ENCODE measurements at places on chromosomes 1 and 21.

DNA sequence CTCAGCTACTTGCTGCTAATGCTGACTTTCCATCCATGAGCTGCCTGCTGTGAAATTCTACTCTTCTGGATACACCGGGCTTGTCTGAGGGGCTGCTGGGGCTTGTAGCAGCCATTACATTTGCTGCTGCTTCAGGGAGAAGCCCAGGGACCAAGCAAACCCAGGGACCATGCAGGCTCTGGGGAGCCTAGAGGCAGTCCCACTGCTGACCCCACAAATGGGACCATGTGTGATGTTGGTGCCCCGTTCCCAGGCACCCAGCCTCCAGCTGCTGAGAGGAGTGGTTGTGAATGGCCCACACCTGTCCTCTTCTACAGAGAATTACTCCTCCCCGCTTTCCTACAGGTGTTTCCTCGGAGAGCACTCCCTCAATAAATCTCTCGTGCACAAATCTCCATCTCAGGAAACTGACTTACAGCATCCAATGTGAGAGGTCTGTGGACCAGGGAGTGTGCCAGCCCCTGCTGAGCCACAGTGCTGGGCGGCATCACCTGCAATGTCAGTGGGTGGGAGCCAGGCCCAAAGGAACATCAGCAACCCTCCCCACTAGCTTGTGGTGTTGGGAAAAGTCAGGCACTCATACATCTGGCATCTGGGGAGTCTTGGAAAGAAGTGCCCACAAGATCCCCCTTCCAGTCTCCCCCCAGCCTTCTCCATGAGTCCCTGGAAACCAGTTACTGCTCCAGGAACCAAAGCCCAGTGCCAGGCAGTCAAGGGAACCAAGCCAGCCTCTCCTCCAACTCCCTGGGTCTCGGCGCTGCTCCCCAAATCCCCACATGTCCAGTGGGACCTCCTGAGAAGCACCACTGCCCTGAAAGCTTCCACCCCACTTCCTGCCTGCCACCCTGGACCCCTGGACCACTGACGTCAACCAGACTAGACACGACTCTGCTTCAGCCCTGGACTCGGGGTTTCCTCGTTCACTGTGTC, 65.1 kb downstream of the TCP10L start:
- no peak for DNase-seq

DNA sequence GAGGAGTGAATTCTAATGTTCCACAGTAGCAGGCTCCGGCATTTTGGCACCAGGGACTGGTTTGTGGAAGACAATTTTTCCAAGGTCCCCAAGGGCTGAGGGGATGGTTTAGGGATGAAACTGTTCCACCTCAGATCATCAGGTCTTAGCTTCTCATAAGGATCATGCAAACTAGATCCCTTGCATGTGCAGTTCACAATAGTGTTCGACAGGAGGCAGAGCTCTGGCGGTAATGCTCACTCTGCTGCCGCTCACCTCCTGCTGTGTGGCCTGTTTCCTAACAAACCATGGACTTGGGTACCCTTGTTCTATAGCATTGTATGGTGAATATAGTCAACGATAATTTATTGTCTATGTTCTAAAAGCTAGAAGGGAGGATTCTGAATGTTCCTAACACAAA, 16.6 kb downstream of the CRNN start:
- DNase-seq, result no peak

DNA sequence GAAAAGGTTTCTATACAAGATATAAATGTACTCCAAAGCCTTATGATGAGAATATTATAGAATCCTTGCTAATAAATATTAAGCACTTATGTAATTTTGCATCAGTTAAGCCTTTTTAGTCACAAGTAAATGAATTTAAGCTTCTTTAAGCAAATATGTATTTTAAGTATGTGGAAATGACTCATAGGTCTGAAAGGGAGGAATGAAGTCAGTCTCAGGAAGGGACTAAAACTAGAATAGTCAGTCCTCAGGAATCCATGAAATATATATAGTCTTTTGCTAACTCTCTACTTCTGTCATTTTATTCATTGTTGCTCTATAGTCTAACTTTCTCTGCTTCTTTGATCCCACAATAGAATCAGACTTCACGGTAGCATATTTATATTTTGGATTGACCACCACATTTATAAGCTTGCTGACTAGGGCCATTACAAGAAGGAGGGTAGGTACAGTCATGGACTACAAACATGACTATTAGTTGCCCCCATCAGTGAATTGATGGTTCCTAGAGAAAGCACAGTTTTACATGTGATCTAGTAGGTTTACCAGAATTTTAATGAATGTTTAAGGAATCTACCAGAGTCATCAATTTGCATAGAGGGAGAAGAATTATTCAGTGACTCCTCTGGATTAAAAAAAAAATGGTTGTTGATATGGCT, 20.2 kb upstream of the RABGGTB start:
- DNase-seq, result no peak

DNA sequence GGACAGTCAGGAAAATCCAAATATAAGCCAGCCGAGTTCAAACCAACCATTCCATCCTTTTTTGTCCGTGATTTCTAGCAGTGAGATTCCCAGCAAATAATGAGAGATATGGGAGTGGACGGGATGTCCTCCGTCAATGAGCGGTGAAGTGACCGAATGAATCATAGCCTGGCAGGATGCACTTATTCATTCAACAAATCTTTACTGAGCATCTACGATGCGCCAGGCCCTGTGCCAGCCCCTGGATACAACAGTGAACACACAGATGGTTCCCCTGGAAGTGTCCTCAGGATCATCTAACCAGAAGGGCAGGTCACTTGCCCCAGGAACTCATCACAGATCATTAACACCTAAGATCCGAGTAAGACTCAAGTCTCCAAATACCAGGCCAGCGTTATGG, 8.2 kb upstream of the PLEKHA6 start:
- DNase-seq, result no peak

DNA sequence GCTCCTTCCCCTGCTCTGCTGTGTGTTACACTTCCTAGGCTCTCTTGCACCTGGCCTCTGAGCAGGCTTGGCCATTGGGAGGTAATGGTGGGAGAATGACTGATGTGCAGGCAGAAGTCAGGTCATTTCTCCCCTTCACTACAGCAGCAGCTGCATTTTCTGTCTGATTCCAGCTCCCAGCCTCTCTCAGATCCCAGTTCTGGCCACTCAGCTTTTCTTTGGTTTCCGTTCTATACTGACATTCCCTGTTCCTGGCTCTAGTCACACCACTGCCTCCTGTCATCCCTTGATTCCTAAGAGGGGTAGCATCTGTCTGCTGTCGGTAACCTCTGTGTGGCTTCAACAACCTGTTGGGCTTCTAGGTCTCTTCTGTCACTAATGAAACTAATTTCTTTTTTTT, 127.7 kb upstream of the HOOK1 start:
- no peak for DNase-seq

GRCh38 chr1:13604176-13604575, 20.5 kb downstream of the PDPN start:
- no peak for DNase-seq

DNA sequence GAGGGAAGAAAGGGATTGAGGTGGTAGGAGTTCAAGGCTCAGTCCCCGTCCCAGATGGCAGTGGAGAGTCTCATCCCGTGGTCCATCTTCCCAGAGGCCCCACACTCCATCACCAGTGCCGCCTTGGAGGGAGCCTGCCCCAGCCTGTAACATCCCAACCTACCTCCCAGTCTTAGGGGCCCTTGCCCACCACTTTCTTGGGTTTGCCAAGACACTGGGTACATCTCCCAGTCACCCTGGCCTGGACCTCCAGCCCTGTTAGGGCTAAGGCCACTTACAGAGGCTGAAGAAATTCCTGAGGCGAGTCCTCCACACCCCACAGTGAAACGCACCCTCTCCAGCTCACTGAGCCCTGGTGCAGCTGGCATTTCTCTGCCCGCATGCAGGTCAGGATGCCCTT, 3.3 kb downstream of the TMEM200B start:
- no peak for DNase-seq

DNA sequence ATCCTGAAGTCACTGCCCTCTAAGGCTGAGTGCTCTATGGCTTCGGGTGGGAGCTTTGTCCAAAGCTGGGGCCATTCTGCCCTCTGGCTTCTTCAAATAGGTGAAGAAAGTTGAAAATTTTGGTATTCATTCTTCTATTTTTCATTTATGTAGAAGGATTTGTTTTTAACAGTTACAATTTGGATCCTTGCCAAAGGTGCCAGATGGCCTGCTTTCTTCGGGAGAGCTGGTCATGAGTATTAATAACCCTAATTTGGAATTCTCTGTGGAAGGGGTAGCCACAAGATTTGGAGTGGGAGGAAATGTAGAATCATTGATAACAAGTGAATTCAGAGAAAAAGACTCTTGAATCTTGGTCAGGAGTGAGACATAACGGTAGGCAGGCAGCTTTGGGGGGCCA, 370.4 kb upstream of the ST6GALNAC5 start:
- DNase-seq, result no peak

DNA sequence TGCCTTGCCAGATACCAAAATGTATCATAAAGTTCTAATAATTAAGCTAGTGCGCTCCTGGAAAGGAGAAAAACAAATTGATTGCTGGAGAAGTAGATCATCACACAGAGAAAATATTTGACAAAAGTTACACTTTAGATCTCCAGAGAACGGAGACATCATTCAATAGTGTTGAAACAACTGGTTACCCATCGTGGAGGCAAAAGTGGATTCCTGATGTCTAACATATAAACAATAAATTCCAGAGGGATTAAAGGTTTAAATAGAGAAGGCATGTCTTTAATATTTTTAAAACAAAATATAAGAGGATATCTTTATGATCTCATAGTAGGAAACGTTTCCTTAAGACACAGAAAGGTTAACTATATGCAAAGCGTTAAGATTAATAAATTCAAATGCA, 41.0 kb downstream of the NRIP1 start:
- no peak for DNase-seq

- DNase-seq, result no peak
Measured at GRCh38 chr1:93516164-93516563, 68.2 kb downstream of the FNBP1L start.

GRCh38 chr21:46022551-46023525, 41.3 kb downstream of the COL6A1 start:
- no peak for DNase-seq

DNA sequence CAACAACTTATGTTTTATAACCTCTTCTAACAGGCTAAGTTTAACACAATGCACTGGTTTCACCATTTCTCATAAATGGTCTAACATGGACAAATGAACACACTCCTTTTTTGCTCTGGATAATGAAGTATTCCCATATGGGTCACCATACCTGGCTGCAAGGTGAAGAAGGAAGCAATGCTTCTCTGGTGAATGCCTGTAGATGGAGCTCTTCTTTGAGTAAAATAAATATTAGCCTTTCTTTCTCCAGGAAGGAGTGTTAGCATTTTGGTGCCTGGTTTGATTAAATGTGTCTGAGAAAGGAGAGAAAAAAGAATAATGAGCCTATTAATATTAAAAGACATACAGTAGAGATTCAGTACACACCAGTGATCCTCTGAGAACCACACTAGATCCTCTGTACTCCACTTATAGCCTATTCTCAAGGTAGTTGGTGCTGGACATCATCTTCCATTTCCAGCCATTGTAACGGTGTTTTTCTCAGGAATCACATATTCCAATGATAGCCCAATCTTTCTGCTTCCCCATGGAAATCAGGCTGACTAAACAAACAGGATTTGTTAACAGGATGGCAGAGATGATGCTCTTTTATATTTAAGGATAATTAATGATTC, 17.6 kb downstream of the MTFR1L start:
- no peak for DNase-seq

- no peak for DNase-seq
Measured at GRCh38 chr1:201542309-201543035, 3.5 kb downstream of the NAV1 start.

DNA sequence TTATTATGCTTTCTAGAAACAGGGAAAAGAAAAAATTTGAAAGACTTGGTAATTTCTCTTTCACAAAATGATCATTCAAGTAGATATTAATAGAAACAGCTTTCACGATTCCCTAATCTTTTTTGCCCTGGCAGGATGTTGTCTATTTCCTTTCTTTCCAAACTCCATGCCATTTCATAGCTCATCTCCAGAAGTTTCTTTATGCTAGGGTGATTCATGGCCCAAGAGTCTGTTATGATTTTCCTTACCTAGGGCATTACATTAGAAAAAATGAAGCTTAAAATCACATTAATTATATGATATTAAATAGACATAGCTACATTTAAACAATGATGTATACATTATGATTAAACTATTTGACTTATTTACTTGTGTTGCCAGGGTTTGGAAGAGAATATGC, 762.1 kb downstream of the LTN1 start:
- DNase-seq, result no peak

GRCh38 chr1:219459351-219460080, 153.4 kb downstream of the ZC3H11B start:
- DNase-seq, result no peak

- DNase-seq, result no peak
Measured at GRCh38 chr1:50610563-50610962, 187.3 kb upstream of the DMRTA2 start.

GRCh38 chr1:58922302-58923089, 138.6 kb upstream of the JUN start:
- DNase-seq, result no peak

DNA sequence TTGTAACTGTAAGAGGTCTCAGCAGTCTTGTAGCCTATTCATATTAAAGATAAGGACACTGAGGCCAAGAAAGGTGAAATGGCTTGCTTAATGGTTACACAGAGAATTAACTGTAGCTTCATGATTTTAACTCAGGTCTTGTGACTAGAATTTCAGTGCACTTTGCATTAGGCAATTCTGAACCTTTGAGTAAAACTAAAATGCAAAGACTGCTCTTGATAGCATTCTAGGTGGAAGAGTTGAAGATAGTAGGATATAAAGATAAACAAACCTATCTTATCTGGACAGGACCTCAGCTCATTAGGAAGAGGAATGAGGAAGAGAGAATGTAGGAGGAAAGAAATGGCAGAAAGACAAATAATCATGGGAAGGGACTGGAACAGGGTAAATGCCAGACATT, 68.6 kb upstream of the RGL1 start:
- no peak for DNase-seq

DNA sequence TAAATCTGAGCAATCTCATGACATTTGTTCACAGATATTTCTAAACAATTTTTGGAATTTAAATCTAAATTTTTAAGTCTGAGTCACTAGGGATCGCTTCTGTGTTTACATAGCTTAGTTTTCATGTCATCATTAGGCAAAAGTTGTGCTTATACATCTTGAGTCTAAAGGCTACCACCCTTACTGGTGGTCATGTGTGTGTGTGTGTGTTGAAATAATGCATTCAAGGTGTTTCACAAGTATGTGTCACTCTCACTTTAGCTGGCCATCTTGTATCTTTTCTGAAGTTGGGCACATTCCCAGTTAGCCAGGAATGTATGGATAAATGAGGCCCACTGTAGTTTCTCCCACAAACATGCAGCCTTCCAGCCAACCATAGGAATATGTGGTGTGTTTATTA, 1162.5 kb upstream of the PRMT6 start:
- no peak for DNase-seq

DNA sequence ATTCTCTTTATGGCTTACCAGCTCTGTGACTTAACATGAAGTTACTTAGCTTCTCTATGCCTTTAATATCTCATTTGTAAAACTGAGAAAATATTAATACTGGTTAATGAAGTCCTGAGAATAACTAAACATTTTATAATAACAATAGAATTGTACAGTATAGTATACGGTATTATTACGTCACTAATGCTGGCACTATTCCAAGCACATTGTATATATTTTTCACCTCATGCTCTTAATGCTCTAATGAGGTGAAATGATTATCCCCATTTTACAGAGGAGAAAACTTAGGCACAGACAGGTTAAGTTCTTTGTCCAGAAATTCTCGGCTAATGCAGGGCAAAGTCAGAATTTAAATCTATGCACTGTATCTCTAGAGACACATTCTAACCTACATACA, 856 bp downstream of the OR6K3 start:
- no peak for DNase-seq

GRCh38 chr1:86981482-86982213, 67.2 kb downstream of the HS2ST1 start:
- DNase-seq, result no peak
